ENCODE measurements at places on chromosomes 3 and 15.

GRCh38 chr3:133457465-133458067 lies 57.7 kb downstream of the BFSP2 start:
- DNase-seq: no peak

DNA sequence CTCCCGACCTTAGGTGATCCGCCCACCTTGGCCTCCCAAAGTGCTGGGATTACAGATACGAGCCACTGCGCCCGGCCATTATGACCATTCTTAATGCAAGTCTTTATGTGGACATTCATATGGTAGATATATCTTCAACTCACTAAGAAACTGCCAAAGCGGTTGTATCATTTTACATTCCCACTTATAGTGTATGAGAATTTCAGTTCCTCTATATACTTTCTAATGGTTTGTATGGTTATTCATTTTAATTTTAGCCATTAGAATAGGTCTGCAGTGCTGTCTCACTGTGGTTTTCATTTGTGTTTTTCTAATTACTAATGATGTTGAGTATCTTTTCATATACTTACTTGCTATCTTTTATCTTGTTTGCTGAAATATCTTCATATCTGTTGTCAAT lies 32.5 kb downstream of the TCF12 start:
- no peak for DNase-seq

GRCh38 chr3:60949146-60949545 lies 302.1 kb downstream of the FHIT start:
- no peak for DNase-seq

DNA sequence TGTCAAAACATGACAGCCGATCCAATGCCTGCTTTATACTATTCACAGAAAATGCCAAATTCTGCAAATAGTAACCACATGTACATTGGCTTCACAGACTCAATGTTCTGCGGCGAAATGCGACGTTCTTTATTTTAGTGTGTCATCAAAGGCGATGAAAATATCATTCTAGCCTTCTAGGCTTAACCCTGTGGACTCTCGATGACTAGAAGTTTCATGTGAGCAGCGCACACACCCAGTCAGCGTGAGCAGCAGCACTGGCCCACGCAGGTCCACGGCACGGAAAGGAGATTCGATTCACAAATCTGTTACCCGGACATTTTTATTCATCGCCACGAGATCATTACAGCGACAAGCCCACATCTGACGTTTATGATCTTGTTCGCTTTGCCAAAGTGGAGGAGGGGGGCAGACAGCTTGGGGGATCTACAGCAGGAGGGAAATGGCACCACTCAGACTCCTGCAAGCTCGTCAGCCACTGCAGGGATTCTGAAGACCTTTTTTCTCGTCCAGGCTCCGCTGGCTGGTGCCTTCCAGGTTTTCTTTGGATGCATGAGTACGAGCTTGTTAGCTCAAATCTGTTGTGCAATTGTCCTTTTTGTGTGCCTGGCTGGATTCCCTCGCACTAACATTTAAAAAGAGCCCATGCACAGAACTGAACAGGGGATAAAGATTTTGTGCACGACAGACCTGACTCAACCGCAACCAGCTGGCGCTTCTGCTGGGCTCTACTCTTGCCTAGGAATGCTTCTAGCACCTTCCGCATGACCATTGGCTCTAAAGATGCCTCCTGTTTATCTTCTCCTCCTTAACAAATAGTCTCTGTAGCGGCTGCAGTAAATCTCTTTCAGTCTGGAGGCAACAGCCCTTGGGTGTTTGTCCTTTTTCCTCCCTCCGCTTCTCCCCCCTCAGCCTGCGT lies 938.4 kb downstream of the MCTP2 start:
- DNase-seq: no peak
